ENCODE measurements at places on chromosomes 13 and 19.

- no peak for DNase-seq
These were observed 57.5 kb upstream of the USPL1 start for GRCh38 chr13:30560212-30560611.

DNA sequence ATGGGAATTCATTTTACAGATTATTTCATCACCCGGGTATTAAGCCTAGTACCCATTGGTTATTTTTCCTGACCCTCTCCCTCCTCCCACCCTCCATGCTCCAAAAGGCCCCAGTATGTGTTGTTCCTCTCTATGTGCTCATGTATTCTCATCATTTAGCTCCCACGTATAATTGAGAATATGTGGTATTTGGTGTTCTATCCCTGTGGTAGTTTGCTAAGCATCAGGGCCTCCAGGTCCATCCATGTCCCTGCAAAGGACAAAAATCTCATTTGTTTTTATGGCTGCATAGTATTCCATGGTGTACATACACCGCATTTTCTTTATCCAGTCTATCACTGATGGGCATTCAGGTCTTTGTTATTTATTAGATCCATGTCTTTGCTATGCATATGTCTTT, 894.1 kb upstream of the MIR17HG start:
- DNase-seq = no peak

DNA sequence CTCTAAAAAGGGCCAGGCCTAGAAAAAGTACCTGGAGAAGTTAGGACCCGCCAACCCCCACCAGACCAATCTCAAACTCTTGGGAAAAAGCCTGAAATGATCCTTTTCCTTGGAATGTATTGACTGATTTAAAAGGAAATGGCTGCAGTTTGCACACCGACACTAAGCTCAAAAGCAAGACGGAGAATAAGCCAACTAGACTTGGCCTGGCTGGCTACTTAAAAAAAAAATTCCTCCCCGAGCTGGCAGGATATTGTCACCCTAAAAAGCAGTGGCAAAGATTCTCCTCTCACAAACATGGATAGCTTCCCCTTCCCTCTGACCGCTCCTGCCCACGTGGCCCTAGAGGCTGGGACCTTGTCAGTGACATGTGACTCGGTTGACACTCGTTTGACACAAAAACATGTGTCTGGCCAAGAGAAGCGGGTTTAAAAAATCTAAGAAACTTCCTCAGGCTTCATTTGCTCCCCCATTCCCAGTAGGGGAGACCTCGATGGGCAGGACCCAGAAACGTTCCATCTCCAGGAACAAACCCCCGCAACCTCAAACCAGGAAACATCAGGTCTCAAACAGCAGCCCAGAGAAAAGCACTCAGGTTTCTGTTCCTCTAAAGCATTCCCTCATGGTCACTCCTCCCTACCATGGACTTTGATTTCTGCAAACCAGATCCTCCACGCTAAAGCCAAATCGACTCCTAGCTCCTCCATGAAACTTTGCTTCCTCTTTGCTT, 1.3 kb downstream of the RFX1 start:
- no peak for DNase-seq

- DNase-seq = no peak
These were observed 275.1 kb downstream of the SHISA2 start for GRCh38 chr13:25776722-25777121.

- DNase-seq = no peak
These were observed 5.5 kb downstream of the MKNK2 start for GRCh38 chr19:2045501-2046045.

DNA sequence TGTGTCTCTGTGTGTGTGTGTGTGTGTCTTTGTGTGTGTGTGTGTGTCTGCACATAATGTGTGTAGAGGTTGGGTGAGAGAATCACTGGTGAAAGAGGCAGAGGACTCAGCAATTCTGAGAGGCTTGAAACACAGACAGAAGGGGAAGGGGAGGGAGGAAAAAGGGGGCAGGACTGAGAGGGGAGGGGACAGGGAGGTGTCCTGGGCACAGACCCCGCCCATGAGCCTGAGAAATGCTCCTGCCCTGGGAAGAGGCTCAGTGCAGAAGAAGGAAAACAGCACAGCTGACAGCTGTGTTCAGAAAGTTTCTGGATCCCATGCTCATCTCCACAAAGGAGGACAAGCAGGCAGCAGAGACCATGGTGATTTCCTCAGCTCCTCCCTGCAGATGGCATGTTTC, 59.1 kb upstream of the CEACAM8 start:
- no peak for DNase-seq

- no peak for DNase-seq
These were observed 8.5 kb upstream of the EEF1AKMT1 start for GRCh38 chr13:20782116-20782708.
